ENCODE measurements at places on chromosomes 2 and 18.

GRCh38 chr2:174970092-174970491, 35.1 kb downstream of the CHN1 start:
- DNase-seq, result no peak

GRCh38 chr2:84940831-84941412, 30.0 kb upstream of the KCMF1 start:
- no peak for DNase-seq

GRCh38 chr18:51461956-51462355, 264.5 kb upstream of the MEX3C start:
- DNase-seq, result no peak

- DNase-seq, result no peak
These were observed 146.7 kb downstream of the MBP start for GRCh38 chr18:76985951-76986236.

- DNase-seq, result no peak
These were observed 3.8 kb upstream of the EGR4 start for GRCh38 chr2:73297151-73297559.

DNA sequence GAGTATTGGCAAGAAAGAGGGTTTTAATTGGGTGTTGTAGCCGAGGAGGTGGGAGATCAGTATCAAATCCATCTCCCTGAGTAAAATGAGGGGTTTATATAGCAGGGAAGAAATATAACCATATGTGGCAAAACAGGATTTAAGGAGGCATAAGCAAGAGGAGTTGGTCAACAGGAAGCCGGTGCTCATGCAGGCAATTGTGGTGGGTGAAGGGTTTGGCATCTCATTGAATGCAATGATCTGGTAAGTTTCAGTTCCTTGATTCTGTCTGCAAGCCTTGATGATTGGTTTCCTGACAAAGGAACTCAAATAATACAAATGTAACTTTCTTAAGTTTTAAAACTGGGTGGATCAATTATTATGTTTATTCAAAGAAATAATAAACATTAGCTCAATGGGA, 564.4 kb upstream of the LINC00305 start:
- DNase-seq, result no peak
